Activated CD8-positive, alpha-beta memory T cell treated with anti-CD3 and anti-CD28 coated beads for 1 hour (primary cell): ENCODE measurements at places on chromosomes 5 and 9.

DNA sequence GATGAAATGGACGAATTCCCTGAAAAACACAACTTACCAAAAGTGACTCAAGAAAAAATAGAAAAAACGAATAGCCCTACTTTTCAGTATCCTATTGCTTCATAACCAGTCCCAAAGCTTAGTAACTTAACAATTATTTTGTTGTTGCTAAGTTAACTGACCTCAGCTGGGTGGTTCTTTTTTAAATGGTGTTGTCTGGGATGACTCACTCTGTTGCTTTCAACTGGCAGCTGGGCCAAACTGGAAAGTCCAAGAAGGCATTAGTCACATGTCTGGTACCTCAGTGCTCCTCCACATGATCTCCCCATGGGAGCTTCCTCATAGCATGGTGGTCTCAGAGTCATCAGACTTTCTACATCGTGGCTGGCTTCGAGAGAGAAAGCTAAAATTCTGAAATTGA lies 47.8 kb upstream of the ADAMTS2 start:
- no peak for DNase-seq

DNA sequence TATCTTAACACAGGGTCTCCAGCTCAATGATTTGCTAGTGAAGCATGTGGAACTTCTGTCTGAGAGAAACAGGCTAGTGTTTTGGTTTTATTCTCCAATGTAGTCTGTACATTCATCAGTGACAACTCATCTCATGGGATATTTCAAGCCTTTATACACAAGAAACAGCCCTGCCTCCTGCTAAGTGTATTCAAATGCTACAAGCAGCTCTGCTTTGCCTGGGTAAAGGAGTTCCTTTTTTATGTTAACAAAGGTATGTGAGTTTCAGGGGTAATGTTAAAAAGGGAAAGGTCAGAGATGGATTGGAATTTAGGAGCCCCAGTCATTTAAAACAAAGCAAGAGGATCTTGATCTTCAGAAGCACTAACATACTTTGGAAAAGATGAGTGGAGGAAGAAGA lies 498.7 kb downstream of the ISL1 start:
- DNase-seq = no peak

DNA sequence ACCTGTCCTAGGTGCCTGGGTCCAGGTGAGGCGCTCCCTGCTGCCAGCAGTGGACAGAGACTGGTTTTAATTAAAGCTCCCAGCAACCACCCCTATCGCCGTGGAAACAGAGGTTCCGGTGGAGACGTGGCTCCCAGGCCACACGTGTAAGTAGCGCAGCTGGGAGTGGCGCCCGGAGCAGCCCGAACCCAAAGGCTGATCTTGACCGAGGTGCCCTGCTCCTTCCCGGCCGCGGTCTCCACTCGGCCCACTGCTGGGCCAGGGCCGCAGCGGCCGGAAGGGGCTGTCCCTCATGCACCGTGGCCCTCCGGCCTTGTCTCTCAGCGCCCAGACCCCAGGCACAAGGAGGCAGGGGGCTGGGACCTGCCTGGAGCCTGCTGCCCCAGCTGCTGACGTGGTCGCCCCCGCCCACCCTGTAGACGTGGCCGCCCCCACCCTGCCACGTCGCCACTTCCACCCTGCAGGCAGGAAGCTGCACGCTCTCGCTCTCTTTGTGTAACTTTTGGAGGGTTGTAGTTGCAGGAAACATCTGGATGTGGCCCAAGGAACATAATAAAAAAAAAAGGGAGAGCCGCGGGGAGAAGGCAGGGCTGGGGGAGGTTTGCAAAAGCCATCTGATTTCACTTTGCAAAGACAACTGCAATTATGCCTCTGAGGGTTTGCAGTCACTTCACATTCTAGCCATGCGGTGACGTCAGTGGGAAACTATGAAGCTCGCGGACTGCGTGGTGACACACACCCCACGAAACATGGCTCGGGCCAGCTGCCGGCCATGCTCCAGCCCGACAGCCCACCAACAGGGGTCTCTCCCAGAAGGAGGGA lies 129.9 kb downstream of the RXRA start:
- peak; percentile 54 for DNase-seq

GRCh38 chr5:7916171-7916804 lies 47.3 kb downstream of the MTRR start:
- DNase-seq = no peak

DNA sequence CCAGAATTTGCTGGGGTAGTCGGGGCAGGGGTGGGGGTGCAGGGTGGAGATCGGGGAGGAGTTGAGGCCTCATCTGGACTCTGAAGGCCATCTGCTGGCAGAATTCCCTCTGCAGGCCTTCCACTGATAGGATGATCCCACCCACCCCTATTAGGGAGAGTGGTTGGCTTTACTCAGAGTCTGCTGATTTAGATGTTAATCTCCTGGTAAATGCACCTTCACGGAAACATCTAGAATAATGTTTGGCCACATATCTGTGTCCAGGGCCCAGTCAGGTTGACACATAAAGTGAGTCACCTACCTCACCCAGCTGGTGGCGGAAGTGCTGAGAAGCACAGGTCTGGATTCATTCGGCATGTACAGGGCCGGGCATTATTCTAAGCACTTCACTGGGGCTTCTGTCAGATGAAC lies 50.0 kb downstream of the DAPK1 start:
- no peak for DNase-seq

- no peak for DNase-seq
These were observed 251.8 kb upstream of the DMRT1 start for GRCh38 chr9:589723-590122.

DNA sequence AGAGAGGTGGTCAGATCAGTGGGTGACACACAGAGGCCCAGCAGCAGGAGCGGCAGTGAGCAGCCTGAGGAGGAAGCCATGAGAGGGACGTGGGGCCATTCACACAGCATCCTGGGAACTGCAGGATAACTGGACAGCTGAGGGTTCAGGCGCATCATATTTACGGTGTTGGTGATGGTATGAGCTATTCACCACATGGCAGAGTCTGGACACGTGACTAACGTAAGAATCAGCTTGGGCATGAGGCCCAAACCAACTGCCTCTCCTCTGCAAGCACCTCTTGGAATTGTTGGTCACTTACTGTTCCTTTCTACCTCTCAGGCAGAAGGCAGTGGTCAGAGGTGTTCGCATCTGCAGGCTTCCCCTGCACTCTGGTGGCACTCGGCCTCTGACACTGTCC lies 141.1 kb downstream of the ENTREP1 start:
- DNase-seq = no peak

DNA sequence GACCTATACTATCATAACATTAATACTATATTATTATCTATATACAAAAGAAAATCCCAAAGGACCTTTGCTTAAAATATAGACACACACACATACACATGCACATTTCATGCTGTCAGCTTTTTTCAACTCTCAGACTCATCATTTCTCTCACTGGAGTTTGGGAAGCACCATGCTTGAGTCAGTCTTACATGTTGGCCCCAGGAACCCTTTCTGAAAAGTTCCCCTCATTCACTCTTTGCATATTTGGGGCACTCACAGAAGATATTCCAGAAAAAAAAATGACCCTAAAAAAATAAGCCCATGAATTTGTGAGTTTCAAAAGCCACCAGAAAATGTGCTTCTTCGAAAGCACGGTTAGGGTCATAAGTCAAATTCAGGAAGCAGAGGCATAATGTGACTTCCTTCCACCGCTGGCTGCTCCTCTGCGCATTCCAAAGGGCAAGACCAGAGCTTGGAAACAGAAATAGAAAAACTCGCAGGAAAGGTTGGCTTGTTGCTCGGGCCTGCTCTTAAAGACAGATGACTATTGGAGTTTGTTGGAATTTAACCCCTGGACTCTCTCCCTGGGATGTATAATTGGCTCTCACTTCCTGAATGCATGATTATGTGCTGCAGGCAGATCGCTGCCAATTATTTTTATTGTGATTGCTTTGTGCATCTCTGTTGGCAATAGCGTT lies 129.7 kb upstream of the IQGAP2 start:
- DNase-seq = no peak

DNA sequence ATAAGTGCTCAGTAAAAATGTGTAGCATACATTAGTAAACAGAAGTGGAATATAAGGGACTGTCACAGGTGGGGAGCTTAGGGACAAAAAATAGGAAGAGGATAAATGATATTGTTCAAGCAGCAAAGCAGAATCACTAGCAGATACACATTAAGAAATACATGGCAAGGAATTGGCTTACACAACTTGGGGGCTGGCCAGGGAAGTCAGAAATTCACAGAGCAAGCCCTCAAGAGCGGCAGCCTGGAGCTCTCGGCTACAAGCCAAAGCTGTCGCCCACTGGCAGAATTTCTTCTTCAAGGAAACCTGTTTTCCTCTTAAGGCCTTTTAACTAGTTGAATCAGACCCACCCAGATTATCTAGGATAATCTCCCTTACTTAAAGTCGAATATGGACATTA lies 73.0 kb upstream of the SMIM23 start:
- DNase-seq = no peak

DNA sequence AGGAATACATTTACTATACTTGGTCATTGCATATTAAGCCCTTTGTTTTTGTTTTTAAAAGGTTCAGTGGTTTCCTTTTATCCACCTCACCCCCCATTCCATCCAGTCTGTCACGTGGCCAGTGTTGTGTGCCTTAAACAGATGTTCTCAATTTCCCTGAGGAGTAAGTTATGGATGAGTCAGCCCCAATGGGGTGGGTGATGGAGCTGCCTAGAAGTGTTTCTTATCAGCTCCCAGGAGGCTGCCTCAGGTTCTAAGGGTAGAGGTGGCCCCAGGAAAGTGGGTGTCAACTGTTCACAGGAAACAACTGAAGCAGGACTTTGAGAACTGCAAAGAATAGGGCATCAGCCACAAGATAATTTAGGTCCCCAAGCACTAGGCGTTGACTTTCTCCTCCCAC lies 41.1 kb downstream of the ACTBL2 start:
- DNase-seq = no peak

DNA sequence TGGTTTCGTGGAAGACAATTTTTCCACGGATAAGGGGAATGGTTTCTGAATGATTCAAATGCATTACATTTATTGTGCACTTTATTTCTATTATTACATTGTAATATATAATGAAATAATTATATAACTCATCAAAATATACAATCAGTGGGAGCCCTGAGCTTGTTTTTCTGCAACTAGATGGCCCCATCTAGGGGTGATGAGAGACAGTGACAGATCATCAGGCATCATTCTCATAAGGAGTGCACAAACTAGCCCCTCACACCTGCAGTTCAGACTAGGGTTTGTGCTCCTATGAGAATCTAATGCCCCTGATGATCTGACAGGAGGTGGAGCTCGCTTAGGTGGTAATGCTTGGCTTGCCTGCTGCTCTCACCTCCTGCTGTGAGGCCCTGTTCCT lies 6.4 kb downstream of the ISCA1 start:
- DNase-seq = no peak
